NCI-H1436 (cell line): ENCODE measurements at places on chromosomes 11 and 22.

- no peak for DNase-seq
These were observed 16.7 kb downstream of the OSBPL5 start for GRCh38 chr11:3148255-3148989.

DNA sequence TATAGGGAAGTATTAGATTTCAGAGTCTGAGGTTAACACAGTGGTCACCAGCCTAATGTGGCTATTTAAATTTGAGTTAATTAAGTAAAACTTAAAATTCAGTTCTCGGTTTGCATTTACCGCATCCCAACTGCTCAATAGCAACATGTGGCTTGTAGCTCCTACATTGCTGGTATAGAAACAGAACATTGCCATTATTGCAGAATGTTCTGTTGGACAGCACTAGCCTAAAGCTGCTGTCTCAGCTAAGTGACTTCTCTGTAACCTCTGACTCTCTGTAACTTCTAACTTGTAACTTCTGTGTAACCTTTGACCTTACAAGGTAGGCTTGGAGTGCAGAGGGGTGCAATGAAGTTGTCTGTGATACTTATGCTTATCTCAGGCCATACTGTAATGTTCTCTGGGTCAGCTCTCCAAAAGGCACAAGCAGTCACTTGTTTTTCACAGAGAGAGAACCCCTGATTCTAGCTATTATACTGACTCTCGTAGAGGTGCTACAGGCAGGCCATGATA is 78.7 kb downstream of the ZNRF3 start:
- DNase-seq, result no peak

DNA sequence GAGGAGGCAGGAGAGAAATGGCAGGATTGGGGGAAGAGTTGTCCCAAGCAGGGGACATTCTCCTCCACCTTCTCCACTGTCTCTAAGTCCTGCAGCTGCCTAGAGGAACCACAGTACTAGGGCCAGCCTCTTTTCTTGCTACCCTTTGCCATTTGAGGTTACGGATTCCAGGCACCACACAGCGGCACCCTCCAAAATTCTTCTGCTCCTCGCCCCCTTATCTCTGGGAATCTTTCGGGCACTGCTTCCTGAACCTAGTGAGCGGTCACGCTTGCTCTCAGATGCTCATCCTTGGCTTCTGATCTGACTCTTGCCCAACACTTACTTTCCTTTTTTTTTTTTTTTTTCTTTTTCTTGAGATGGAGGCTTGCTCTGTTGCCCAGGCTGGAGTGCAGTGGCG is 26.6 kb upstream of the XBP1 start:
- DNase-seq, result no peak

- DNase-seq, result no peak
These were observed 135.8 kb upstream of the ZBED5 start for GRCh38 chr11:10993640-10994039.

- no peak for DNase-seq
These were observed 388.7 kb downstream of the NTM start for GRCh38 chr11:131759140-131759539.

- no peak for DNase-seq
These were observed 120.6 kb upstream of the LMO1 start for GRCh38 chr11:8384199-8384821.

DNA sequence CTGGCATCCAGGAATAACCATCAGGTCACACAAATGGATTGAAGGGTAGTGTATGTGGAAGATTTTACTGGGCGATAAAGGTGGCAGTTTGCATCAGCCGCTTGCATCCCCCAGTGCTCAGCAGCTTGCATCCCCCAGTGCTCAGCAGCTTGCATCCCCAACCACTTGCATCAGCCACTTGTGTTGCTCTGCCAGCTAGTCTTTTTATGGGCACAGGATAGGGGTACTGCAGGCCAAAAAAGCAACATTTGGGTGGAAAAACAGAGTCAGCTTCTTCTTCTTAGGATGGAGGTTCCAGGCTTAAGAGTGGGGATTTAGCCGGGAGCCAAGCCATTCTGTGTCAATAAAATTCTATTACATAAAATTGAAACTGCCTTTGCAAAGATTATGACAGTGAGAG is 23.2 kb upstream of the FEZ1 start:
- DNase-seq, result no peak

GRCh38 chr11:115659061-115659963 is 155.1 kb upstream of the CADM1 start:
- peak; percentile 60 for DNase-seq

- no peak for DNase-seq
These were observed 8.3 kb downstream of the RIN1 start for GRCh38 chr11:66328031-66328301.

DNA sequence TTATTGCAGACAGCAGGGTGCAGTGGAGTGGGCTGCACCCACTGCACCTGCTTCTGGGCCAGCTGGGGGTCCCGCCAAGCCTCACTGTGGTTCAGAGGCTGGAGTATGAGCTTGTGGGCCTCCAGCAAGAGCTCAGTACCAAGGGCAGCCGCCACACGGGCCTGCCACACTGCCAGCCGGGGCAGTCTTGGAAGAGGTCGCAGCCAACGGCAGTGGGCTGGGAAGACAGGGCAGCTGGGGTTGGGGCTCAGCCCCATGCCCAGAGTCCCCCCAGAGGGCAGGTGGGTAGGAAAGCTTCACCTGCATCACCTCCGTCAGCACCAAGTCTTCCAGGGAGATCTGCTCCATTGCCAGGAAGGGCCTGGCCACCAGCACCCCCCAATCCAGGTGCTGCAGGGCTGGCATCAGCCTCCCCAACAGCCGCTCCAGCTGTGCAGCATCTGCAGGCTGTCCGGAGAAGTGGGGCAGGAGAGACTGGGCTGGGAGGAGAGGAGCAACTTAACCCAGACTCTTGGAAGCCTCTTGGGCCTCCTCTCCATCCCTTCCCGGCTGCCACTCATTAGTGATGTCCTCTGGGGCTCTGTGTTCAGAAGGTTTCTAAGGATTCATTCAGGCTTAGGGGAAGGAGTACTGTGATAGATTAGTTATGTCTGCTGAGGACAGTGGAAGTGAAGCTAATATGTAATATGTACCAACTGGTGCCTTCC is 1.1 kb upstream of the GSTT4 start:
- DNase-seq, result no peak

GRCh38 chr22:28094771-28095170 is 175.7 kb upstream of the PITPNB start:
- no peak for DNase-seq

DNA sequence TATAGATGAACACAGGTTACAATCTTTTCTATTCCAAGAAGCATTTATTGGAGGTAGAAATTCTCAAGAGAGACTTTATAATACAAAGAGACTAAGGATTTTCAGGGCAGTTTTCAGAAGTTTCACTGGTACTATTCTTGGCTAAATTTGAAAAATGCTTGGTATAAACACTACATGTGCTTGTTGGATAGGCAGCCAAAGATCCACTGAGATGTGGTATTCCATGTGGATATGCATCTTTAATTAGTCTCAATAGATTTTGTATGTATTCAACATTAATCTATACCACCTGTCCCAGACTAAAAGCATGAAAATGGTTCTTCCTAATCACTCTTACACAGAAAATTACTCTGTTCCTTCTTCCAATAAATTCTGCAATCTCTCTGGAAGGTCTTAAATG is 232.6 kb downstream of the CADM1 start:
- DNase-seq, result no peak

DNA sequence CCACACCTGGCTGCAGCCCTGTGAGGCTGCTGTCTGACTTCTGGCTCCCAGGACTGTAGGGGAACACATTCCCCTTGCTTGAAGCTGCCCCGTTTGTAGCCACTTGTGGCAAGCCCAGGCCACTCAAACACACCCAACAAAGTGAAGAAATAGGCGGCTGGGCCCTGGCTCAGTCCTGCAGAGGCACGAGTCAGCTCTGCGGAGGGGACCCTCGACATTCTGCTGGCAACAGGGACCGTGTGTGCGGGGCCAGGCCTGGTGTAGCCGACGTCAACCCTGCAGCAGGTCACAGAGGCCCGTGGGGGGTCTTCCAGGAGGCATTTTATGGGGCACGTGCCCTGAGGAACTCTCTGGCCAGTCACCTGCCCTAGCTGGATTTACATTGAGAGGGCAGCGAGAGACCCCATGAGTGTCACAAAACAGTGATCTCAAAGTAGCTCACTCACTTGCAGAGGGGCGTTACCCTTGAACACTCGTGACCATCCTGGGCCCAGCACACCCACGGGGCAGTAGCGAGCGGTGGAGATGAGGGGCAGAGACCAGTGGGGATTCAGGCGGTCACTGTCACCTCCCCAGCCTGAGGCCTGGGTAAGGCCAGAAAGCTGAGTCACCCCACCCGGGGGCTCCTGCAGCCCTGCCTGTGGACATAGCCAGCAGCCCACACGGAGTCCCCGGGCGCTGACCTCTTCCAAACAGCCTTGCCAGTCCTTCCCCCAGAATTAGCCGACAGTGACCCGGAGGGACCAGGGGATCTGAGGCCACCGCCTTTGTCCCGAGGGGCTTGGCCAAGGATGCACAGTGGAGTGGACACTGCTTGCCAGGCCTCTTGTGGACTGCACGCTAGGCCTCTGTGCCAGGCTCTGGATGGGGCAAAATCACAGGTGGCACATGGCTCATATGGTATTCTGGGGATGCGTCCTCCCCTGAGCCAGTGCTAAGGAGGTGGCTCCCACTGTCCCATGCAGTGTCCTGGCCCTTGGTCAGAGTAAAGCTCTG is 139.5 kb downstream of the CTTN start:
- no peak for DNase-seq

DNA sequence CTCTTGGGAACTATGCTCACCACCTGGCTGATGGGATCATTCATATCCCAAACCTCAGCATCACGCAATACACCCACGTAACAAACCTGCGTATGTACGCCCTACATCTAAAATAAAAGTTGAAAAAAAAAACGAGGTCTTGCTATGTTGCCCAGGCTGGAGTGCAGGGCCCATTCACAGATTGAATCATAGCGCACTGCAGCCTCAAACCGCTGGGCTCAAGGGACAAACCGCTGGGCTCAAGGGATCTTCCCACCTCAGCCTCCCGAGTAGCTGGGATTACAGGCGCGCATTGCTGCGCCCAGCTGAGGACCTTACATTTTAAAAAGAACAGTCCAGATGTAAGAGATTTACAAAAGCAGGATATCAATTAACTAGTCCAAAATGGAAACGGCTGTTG is 41.9 kb upstream of the EMID1 start:
- no peak for DNase-seq

DNA sequence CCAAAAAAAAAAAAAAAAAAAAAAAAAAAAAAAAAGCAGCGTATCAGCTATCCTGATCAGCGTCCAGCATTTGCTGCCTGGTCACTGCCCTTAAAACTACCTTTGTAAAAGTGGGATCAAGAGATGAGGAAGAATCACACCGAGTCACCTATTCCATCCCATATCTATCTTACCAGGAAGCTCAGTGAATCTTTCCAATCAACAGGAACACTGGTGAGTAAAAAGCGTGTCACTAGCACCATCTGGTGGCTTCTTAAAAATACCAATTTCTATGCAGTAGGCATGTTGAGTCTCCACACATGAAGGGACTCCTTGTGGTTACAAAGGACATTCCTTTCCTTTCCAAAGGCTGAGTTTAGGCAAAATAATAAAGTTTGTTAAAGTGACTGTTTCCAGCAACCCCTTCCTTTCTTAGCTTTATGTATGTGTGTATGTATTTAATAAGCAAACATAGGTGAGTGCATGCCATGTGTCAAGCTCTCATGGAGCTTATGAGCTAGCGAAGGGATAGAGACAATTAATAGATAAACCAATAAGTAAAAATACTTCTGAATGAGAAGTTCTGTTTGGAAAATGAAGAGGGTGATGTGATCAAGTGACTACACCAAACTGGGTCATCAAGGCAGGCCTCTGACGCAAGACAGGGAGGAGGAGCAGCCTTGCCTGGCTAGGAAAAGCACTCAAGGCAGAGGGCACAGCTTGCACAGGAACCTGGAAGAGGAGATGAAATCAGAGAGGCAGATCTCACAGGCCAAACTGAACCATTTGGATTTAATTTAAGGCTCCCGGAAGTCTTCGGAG is 13.9 kb upstream of the TP53AIP1 start:
- DNase-seq, result peak; percentile 64

- no peak for DNase-seq
These were observed 63.6 kb upstream of the EP300 start for GRCh38 chr22:41028841-41029240.

GRCh38 chr22:32764330-32765131 is 37.0 kb upstream of the TIMP3 start:
- DNase-seq, result no peak

DNA sequence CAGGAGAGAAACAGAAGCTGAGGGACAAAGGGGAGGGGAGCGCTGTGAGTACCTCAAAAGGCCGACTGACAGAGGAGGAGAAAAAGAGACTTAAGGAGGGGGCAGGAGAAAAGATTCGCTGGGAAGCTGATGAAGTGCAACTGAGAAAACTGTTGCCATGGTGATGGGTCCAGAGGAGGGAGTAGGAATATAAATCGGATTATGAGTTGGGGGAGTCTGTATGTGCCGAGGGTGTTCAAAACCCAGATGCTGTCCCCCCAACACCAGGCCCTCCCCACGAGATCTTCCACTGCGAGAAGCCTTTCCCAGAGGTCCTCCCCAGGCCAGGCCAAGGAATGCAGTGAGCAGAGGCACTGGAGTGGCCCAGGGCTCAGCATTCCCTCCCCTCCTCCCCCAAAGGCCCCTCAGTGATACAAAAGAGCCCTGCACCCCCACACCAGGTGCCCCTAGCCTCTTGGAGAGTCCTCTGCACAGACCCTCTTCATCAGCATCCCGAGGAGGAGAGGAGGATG is 13.7 kb upstream of the BCL9L start:
- no peak for DNase-seq

GRCh38 chr22:46203601-46203980 is 46.5 kb downstream of the CDPF1 start:
- no peak for DNase-seq

DNA sequence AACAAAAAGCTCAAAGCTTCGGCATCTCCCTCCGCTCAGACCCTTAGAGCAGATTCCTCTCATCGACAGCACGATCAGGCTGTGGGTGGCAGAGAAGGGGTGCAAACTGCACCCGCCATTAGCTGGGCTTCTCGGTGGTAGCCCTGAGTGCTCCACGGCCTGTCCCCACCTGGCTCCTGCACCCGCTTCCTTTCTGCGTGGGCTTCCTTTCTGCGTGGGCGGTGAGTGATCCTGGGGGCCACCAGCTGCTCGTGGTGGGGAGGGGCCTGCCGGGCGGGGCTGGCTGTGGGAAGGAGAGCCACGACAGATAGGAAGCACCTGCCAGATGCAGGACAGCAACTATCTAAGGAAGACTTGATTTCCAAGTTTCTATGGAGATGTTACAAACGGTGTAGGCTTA is 55.0 kb downstream of the BRD1 start:
- DNase-seq, result no peak

- DNase-seq, result no peak
These were observed 38.7 kb upstream of the TOP3B start for GRCh38 chr22:22021162-22021750.

DNA sequence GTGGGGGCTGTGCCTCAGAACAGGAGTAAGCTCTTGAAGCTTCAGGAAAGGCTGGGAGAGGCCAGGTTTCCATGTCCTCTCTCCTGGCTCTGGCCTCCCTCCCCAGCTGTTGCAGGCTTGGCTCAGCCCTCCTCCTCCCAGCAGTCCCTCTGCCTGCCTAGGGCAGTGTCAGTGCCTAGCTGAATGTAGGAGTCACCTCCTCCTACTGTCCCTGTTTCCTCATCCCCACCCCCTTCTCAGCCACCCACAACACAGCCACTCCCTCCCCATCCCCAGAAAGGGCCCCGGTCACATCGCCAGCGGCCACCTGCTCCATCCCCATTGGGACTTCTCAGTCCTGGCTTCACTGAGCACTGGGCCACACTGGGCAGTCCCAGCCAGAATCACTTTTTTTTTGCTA is 2.9 kb upstream of the FBLN1 start:
- no peak for DNase-seq
